Omental fat pad (tissue), 4 donors: ENCODE measurements at places on chromosomes 4 and X.

DNA sequence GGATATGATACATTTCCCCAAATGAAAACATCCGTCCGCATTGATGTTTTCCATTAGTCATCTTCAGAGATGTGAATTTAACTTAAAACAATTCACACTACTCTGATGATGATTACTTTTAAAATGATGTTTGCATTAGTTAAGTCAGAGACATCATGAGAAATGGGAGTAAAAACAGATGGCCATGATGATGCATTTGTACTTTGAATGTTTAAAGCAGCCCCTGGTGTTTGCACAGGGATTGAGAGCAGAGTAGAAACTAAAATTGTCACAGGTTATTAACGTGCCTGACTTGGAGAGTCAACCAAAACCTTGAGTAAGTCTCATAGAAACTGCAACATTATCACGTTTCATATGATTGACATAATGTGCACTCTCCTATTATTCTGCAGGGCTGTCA, 117.2 kb downstream of the CFAP299 start:
- DNase-seq = no peak

DNA sequence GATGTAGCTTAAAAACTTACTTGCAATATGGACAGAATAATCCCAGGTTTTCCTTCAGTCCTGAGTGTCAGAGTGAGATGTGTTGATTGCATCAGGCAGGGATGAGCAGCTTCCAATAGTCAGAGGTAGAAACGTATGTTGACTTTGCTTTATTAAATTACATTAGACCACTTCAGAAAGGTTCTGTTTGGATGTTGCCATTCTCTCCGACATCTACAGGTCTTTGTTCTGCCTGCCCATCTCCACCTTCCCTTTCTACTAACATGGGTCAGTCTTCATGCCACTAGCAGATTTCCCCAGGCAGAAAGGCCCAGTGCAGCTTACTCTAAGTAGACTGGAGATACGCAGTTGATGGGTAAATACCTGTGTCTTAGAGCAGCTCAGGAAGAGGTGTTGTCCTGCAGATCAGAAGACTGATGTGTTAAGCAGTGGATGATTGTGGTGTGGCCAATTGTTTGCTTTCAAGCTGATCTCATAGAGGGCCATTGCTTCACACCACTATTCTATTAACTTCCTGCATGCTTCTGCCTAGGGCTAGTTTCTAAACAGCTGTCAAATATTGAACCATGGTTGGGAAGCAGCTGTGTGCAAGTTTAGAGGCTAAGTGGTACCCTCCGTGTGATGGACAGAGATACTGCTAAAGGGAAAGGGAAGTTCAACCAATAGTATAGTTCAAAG, 1.8 kb downstream of the FRMPD4 start:
- no peak for DNase-seq

DNA sequence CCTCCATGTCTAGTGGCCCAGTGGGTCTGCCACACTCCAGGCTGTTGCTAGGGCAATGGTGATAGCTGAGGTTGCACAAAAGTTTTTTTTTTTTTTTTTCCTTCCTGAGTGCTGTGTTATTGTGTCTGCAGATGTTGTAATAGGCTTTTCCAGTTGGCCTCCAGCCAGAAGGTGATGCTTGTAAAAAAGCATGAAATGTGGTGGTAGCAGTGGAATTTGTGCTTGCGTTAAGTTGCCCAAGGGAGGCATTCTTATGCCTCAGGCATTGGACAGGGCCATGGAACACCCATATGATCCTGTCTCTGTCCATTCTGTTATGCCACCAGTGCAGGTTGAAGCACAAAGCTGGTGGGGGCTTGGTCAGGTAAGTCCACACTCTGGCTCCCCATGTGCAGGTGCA, 660.5 kb upstream of the SPANXN1 start:
- no peak for DNase-seq

- DNase-seq = no peak
Measured at GRCh38 chr4:18980516-18981233, 959.1 kb upstream of the LCORL start.

DNA sequence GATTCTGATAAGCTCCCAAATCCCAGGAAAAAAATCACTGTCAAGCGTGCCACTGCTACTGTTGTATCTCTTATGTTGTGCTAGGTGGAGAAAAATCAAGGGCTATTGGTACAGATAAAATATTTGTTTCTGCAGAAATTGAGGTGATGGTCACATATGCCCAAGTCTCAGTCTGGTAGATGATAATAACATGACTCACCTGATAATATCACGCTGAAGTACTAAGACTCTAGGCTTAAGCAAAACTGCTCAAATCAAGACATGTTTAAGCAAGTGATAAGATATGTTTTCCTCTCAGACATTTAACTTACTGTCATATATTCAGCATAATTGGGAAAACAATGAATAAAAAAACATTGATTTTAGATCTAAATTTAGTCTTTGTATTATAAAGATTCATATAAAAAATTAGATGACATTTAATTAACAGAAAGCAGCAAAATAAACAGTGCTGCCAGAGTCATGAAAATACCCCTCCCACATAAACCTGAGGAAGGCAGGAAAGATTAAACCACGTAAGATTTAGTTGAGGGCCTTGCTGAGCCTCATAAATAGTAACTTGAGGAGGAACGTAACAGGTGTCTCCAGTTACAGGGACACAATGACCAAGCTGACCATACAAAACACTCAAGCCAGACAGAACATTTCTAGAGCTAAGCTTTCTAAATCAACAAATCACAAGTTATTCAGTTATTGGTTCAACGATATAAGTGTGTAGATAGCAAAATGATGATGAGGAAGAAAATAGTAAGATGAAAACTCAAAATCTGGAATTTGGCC, 143.5 kb downstream of the CHM start:
- DNase-seq = no peak

GRCh38 chr4:95091272-95091671, 333.5 kb downstream of the BMPR1B start:
- no peak for DNase-seq

DNA sequence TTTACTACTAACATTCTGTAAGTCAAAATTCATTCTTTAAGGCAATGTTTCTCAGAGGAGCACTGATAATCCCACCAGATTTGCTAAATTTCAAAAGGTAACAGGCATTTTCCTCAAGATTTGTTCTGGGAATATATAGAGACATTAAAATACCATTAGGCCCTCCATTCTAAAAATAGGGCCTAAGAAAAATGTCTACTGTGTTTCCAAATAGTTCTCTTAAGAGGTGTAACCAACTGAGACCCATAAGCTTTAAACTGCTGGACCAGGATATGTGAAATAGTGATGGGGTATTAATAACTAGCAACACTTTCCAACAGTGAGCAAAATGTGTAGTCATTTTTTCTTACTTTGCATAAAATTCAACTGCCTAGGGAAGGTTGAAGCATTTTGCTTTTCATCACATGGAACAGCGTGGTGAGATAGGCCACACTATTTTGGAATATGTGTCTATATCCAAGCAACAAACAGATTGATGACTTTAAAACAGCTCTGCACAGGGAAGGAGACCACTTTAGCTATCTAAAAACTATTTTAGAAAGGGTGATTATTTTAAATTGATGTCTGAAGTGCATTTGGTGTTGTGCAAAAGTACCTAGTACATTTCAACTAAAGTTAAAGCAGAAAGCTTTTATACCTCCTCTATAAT, 89.9 kb downstream of the CORIN start:
- no peak for DNase-seq

DNA sequence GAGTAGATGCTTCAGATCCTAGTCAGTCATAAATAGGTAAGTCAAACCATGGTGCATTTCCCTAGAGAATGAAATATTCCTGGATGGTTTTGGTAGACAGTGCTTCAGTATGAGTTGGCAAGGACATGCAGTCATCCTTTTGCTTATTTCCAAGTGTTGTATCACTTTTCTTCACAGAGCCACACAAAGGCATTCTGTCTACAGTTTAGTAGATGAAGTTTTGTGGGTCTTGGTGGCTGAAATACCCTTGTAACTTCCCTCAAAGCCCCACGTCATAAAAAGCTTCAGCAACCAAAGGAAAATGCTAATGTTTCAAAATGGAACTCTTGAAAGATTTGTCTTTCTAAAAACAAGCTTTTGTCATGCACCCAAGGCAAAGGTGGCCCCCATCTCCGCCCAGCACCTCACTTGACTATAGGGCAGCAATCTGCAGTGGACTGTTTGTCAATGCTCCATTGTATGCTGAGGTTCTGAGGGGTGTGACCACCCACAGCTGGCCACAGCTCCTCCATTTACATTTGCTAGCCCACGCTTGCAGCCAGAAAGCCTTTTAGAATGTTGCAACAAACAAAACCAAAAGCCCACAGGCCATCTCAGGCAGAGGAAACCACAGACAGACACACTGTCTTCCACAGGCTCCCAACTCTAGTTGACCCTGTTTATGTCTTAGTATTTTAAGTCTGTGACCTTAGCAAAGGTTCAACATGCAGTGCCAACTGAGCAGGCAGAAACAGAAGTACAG, 87.1 kb upstream of the FAM9C start:
- DNase-seq = no peak

DNA sequence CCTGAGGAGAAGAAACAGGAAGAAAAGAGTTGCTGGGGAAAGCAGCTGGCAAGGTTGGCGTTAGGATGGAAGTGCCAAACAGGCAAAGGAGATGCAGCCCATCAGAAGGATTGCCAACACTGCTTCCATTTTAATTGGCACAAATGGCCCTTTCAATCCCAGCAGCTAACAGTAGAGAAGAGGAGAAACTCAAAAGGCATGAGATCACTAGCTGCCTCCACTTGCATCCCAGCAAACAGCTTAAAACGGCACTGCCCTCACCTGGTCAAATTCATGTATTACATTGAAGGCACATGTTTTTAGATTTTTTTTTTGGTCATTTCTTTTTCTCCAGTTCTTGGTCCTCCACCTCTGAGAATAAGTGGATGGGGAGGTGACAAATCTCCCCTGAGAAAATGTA, 14.9 kb upstream of the LOC101059915 start:
- DNase-seq = no peak

DNA sequence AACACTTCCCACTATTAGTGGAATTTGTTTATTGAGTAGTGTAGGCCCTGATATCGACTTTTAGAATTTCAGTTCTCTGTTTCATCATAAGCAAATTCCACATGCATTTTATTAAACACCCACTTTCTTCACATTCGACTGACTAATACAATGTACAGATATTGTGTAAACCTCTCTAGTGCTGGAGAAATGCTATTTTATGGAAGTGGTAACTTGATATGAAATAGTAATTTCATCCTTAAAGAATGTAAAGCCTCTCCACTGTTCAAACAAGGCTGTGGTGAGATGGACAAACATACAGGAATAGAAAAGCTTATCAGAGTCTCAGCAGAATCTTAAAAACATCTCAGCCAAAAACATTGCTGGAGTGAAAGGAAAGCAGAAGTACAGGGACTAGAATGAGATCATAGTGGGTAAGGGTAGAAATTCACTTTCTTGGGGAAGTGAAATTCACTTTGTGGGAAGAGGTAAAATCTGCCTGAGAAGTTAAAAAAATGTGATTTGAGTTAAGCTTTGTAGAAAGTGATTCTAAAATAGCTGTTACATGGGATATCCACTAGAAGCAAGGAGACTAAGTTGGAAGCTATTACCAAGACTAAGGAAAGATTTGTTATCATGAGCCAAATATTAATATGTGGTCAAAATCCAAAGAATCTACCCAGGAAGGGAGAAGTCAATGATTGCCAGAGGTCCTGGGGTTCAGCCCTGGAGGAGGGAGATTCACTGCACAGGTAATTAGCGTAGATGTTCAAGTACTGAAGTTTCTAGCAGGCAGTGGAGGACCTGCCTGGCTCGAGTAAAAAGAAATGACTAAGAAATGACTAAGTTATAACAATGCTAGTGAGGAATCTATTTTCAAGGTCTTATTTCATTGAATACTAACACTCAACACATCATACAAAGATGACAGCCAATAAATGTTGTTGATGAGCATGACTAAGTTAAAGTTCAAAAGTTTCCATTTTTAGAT, 398.3 kb upstream of the FAM47C start:
- no peak for DNase-seq

DNA sequence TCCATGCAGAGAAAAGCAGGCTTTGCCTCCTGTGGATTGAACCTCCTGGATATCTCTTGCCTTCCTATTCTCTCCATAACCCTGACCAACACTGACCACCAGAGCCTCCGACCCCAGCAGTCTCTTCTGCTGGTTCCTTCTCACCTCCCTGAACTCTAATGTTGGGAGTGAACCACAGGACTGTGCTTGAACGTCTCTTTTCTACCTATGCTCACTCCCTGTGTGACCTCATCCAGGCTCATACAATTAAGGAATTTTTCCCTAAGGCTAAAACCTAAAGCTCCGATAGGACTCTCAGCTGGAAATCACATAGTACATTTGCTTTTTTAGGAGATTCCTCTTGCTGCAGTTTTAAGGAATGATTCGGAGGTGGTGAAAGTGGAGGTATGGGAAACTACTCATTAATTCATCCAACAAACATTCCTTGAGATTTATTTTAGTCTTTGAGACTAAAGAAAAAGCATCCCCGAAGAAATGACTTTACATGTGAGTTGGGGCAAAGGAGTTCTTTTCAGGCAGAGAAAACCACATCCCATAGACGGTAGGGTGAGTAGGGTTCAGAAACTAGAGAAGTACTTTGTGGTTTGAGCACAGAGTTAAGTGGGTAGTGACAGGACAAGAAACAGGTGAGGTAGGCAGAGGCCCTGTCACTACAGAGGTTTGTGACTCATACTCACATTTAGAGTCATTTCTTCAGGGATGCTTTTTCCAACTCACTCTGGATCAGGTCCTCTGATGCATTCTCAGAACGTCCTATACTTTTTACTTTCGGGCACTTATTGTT, 30.8 kb downstream of the NDNF start:
- no peak for DNase-seq

GRCh38 chrX:134797390-134797700, 139.1 kb upstream of the PLAC1 start:
- DNase-seq = no peak

GRCh38 chr4:138236037-138236436, 6.1 kb downstream of the SLC7A11 start:
- no peak for DNase-seq

DNA sequence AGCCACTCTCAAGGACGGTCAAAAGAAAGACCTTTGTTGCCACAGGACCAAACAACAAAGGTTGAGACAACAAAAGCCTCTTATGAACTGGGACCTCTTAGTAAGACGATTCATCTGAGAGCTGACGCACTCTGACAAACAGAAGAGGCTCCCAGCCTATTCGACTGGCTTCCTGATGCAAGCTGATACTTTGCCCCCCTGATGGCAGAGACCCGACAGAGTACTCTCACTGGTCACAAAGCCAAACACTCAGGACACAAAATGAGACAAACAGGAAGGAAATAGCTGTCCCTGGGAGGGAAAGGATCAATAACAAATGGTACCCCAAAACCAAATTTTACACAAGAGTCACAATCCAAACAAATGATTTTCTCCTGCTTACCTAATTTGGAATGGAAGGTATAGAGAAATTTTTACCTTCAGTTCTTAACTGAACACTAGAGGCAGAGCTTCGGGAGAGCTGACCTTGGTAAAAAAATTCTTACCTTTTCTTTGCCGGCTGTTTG, 75.2 kb upstream of the PLAC8 start:
- no peak for DNase-seq

DNA sequence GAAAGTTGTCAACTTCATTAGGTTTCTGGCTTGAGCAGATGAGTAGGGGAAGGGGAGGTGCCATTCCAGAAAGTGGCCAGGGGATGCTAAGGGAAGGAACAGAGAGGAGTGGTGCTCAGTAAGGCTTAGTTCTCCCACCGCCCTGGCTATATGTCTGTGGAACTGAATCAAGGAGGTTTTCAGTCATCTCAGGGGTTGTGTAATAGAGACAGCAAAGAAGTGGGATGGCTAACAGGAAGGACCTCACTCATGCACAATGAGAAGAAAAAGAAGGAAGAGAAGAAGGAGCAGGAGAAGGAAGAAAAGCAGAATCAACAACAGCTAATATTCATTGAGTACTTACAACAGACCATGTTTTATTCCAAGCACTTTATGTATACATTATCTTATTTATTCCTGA, 368.7 kb downstream of the MID1IP1 start:
- no peak for DNase-seq
